ENCODE measurements at places on chromosomes 2 and 18.

- DNase-seq, result no peak
Measured at GRCh38 chr2:96116424-96116878, at the start of gene ADRA2B. Gene ADRA2B (minus strand): TSS chr2:96116571. CDS start chr2:96116149, 422 bp downstream.

DNA sequence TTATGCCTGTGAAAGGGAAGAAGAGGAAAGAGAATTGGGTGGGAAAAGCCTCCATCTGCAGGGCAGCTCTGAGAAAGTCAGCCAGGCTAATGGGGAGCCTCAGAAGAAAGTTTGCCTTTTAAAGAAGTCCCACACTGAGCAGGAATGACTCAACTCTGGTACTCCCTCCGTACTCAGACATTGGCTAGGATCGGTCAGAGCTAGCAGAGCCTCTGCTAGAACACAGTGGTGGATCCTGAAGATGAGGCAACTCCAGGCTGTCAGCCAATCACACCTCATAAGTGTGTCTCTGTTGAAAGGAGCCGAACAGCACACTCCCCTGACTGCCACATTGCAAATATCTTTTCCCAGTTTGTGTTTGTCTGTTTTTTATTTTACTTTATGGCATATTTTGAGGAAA, 96.9 kb downstream of the HNRNPLL start:
- peak; percentile 59 for DNase-seq

DNA sequence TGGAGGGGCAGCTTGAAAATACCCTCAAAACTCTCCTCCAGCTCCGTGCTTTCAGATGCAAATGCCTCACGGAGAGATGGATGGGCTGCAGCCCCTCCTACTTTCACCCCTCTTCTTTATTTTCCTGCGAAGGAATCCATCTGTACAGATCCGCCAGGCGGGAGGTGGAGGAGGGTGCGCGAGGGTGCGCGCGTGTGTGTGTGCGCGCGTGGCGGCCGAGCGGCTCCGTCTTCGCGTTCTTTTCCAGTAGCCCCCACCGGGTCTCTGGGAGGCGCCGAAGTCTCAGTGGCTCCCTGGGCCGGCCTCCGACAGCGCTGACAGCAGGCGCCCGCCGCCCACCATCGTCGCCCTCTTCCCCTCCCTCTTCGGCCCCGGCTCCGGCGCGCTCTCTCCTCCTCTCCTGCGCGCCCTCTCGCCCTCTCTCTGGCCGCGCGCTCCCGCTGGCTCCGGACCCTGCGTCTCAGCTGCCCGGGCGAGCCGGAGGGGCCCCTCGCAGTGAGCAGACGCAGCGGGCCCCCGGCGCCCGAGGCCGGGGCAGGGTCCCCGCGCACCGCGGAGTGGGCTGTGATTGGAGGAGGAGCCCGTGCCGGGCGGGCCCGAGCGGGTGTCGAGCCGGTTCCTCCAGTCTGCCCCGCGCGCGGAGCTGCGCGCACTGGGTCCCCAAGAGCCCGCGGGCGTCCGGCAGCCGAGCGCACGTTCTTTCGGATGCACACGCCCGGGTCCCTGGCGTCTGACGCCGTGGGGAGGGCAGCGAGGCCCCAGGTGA, at the start of gene CDH7:
Gene CDH7, plus strand, starts transcription at position 624 of the 766 bp plus-strand sequence. CDS start 11,831 bp downstream, outside the sequence.
- DNase-seq, result no peak

- peak; percentile 67 for DNase-seq
Measured at GRCh38 chr18:11520536-11520935, 88.9 kb upstream of the SLC35G4 start.

- no peak for DNase-seq
Measured at GRCh38 chr2:69817729-69818501, 11.5 kb upstream of the GMCL1 start.

DNA sequence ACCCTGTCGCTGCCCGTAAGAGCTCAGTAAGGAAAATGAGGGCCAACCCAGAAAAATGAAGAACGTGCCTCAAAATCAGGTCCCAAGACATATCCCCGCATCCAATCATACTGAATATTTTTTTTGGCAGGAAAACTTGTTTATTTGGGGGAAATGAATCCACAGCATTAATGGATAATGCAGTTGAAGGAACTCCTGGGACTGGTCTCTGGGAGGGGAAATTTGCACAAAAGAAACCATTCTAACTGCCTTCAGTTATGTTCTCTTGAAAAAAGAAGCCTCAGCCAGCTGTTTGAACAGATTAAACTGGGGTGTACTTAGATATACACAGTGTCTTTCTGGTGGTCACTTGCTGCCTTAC, 61.3 kb downstream of the SPRED2 start:
- DNase-seq, result no peak

DNA sequence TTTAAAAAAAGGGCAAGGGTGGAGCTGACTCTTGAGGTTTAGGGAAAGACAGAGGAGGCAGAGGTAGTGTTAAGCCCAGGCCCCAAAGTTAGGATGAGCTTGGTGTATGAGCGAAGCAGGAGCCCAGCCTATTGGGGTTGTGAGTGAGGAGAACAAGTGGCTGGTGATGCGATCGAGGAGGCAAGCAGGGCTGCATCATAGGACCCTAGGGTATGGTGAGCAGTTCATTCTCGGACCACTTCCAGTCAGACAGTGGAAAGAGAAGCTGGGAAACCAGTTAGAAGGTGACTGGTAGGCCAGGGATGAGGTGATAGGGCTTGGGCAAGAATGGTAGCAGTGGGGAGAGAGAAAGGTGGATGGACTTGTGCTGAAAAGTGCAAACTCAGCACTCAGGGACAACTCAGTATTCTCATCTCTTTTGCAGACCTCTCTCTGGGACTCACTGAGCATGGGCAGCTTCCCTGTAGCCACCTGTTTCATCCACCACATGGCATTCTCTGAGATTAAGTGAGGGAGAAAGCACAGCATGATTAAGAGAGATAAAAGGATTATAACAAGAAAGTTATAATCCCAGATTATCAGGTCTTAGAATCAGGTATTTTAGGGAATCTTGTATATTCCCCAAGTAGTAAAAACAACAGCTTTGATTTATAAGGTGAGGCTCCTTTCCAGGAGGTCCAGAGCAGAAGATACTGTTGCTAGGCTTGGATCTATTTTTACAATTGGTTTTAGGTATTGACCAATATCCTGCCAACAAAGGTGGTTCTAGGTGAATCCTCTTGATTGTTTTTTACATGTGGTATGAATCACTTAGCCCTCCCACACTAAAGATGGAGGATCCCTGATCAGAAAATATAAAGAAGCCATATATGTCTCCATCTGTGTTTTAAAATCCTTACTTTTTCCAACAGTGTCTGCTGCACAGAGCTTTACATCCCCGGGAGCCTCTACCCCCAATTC, 38.3 kb downstream of the XRCC5 start:
- DNase-seq, result no peak

DNA sequence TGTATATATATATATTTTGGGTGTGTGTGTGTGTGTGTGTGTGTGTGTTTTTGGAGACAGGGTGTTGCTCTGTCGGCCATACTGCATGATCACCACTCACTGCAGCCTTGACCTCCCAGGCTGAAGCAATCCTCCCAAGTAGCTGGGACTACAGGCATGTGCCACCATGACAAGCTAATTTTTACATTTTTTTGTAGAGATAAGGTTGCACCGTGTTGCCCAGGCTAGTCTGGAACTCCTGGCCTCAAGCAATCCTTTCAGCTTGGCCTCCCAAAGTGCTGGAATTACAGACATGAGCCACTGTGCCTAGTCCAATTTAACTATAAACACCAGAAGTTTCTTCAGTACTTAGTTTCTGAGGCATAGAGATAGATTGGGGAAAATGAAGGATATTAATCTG, 18.3 kb downstream of the LIMS1 start:
- no peak for DNase-seq

- DNase-seq, result peak; percentile 24
Measured at GRCh38 chr2:37318401-37318800, 6.2 kb downstream of the PRKD3 start.

DNA sequence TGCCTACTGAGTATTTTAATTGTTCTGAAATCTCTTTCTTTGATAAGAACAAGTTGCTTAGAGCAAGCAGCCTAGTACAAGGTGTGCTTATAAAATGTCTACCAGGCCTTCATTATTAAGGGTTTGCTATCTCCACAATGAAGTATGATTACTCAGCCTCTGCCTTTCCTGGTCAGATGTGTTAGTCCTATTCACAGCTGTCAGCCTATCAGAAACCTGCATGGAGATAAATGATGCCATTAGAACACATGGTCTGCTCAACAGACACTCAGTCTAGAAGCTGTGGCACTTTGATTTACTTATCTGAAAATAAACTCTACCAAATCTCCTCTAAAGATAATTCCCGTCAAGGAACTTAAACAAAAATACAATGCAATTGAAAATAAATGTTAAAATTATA, 448.7 kb downstream of the ERBB4 start:
- DNase-seq, result no peak

DNA sequence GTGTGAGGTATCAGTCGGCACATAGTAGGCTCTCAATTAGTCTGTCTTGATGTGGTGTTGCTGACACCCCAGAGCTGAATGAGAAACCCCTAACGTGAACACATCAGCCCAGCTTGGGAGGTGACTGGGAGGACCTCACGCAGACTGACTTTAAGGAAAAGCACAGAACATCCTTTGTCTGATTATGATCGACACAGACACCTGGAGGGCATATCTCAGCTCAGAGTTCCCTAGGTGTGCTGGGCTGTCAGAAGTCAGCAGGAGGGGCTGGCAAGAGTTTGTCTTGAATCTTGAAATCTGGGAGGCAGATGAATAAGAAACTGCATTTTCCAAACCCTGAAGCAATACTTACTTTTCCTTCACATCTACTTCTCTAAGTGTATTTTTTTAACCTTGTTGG, 16.8 kb upstream of the MYCN start:
- no peak for DNase-seq

DNA sequence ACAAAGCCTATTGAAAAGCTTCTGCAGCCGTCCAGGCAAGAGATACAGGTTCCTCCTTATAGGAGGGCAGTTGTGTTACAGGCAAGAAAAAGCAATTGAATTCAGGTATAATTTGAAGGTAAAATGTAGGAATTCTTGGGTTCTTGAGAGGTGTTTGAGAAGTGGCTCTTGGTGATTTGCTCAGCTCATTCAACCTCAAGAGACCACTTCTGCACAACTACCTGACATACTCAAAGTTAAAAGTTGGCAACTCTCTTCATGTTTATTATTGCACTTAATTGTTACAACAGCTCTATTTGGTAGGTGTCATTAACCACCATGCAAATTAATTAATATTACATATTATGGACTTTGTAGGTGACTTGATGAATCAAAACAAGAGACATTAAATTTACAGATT, 753.2 kb downstream of the ADCYAP1 start:
- no peak for DNase-seq

DNA sequence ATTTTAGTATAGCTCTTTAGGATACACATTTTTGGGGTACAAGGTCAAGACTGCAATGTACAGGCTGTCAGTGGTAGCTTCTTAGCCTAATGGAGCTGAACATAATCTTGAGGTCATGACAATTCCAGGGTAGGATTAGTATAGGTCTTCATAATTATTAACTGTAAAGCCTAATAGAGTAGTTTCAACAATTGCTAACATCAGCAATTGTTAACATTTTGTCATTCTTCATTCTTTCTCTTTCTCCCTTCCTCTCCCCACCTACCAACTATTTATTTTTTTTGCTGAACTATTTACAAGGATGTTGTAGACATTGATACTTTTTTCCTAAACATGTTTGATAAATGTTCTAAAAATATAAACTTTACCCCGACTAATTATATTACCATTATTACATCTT, 461.3 kb upstream of the DCC start:
- DNase-seq, result no peak

GRCh38 chr2:660586-661359, 16.4 kb downstream of the TMEM18 start:
- no peak for DNase-seq

GRCh38 chr2:168948621-168949212, 47.6 kb downstream of the G6PC2 start:
- DNase-seq, result peak; percentile 9

DNA sequence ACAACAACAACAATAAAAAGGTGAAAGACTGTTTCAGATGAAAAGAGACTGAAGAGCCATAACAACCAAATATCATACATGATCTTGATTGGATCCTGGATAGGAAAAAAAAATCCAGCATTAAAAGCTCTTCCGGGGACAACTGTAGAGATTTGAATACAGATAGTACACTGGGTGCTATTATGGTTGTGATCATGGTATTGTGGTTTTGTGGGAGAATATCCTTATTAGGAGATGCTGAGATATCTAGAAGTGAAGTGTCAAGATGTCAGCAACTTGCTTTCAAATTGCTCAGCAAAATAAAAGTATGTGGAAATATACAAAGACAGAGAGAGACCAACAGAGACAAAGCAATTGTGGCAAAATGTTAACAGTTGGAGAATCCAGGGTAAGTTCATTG, 15.5 kb upstream of the SPATA3 start:
- DNase-seq, result no peak

DNA sequence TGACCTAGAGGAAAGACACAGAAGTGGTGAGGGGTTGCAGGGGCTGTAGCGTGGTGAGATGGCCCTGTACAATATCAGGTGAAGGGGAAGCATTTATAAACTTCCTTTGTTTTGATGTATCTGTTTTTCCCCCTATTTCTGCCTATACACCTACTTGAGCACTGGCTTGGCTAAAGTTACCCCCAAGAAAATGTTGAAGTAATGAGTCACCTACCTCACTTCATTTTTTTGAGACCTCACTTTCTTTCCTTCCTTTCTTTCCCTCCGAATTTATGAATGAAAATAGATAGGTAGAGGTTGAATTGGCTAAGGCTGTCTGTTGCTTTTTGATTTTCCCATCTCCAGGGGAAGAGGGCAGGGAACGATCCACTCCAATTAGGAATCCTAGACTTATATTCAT, 231.1 kb upstream of the EPAS1 start:
- peak; percentile 51 for DNase-seq

GRCh38 chr2:218806346-218806978, 24.5 kb downstream of the CYP27A1 start:
- peak; percentile 96 for DNase-seq

- no peak for DNase-seq
Measured at GRCh38 chr2:240146141-240146561, 5.7 kb upstream of the OTOS start.

DNA sequence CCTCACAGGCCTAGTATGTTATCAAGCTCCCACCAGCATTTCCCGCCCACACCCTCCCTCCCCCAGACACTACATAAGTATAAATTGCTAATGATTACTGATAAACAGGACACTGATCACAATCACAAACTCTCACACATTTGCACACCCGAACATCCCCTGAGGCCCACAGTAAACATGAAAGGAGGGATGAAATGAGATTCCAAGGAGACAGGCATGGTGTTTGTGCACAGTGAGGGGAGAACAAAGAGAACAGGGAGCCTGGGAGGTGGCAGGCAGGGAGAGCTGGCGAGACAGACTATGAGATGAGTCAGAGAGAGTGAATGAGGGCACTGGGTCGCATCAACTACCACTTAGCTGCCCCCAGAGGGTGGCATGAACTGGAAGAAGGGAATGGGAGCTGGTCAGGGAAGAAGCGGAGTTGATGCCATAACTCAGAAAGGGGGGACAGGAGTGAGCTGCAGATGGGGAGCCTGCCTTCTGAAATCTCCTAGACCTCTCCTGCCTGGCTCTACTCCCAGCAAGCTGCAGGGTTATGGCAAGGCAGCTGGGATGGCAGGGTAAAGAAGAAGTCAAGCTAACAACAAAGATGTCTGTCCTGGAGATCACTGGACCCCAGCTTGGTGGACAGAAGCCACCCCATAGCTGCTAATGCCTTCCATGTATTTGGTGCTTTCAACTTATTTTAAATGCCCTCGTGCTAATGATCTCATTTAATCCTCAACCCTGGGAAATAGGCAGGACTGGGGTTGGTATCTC, 5.1 kb downstream of the KIF3C start:
- DNase-seq, result peak; percentile 71

Data from M059J (cell line).